COR-L47 (cell line): ENCODE measurements at places on chromosomes 16 and 17.

- DNase-seq: no peak
Measured at GRCh38 chr16:85162478-85163277, 50.4 kb upstream of the CIBAR2 start.

- no peak for DNase-seq
Measured at GRCh38 chr17:76679239-76679638, 31.5 kb downstream of the MXRA7 start.

DNA sequence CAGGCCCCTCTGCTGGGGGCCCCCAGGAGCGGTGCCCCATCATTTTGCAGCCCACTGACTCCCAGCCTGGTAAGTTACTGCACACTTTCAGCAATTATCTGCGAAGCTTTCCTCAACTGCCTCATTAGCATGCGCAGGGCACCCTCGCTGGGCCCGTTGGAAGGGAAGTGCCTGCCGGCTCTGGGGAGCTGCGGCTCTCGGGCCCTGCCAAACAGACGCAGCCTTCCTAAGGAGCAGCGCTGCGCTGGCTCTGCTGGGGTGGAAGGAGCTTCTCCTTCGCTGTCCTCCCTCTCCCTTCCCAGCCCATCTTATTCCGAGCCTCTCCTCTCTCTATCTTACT is 71.0 kb downstream of the RBBP6 start:
- DNase-seq: no peak

DNA sequence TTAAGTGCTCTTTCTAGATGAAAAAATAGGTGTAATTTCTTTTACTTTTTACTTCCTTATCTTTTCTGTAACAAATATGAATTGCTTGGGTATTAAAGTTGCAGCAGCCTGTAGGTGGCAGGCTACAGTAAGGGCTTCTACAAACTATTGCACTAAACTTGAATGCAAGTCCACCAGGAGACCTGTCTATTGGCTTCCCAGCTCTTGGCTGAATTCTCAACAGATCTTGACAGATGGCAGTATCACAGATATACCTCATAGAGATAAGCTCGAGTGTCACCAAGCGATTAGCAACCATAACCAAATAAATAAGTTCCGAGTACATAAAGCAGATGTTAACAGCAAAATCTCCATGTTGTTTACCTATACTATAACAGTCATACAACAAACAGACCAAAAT is 5.9 kb downstream of the BBS2 start:
- peak; percentile 35 for DNase-seq
